Spinal cord (tissue), 10 donors: ENCODE measurements at places on chromosomes 13 and 19. TPM values are rescaled to one million over a fixed set of nuclear protein-coding genes. Genes with fewer than 3 reads are reported as not detected.

The ZNF730 gene
- 5.3 TPM for polyA plus RNA-seq

The NLRP9 gene
- polyA plus RNA-seq: not detected

The PDX1 gene
- polyA plus RNA-seq: not detected

The MZT1 gene
- polyA plus RNA-seq: 42.4 TPM

The ZNF541 gene
- polyA plus RNA-seq: 0.59 TPM

The NOVA2 gene
- polyA plus RNA-seq: 52.4 TPM

The EDDM13 gene
- 3.9 TPM for polyA plus RNA-seq

The EBI3 gene
- 0.89 TPM for polyA plus RNA-seq

The ZNF253 gene
- 22.8 TPM for polyA plus RNA-seq

The CEACAM16 gene
- polyA plus RNA-seq: not detected

The PROZ gene
- 0.39 TPM for polyA plus RNA-seq

The SYNGR4 gene
- polyA plus RNA-seq: 0.76 TPM

The MICU2 gene
- 78.3 TPM for polyA plus RNA-seq

The VSIG10L gene
- polyA plus RNA-seq: 12.7 TPM

The MYPOP gene
- 10.9 TPM for polyA plus RNA-seq

The ANKRD24 gene
- polyA plus RNA-seq: 10.4 TPM

The ALDH16A1 gene
- 18.2 TPM for polyA plus RNA-seq

The SLC46A3 gene
- 7.0 TPM for polyA plus RNA-seq

The KLK3 gene
- polyA plus RNA-seq: not detected

The SYNE4 gene
- polyA plus RNA-seq: 6.8 TPM

The NLRP5 gene
- polyA plus RNA-seq: not detected

The IGFL4 gene
- polyA plus RNA-seq: 12.0 TPM

The IGFL2 gene
- 0.53 TPM for polyA plus RNA-seq

The LENG9 gene
- 2.8 TPM for polyA plus RNA-seq

The SPRYD7 gene
- 25.5 TPM for polyA plus RNA-seq

The HTR2A gene
- 15.9 TPM for polyA plus RNA-seq

The MCEMP1 gene
- polyA plus RNA-seq: 0.41 TPM

The SH2D3A gene
- polyA plus RNA-seq: 1.3 TPM

The RFPL4A gene
- polyA plus RNA-seq: not detected

The LRRC8E gene
- 0.77 TPM for polyA plus RNA-seq

The FAM32A gene
- 142 TPM for polyA plus RNA-seq

The GDF15 gene
- polyA plus RNA-seq: 2.2 TPM

The PCSK4 gene
- polyA plus RNA-seq: 14.4 TPM

The FLT1 gene
- 14.6 TPM for polyA plus RNA-seq

The PLK5 gene
- 5.9 TPM for polyA plus RNA-seq

The MIR17HG gene
- 1.6 TPM for polyA plus RNA-seq

The CD79A gene
- polyA plus RNA-seq: not detected

The TBC1D17 gene
- 78.6 TPM for polyA plus RNA-seq

The KLK11 gene
- not detected for polyA plus RNA-seq

The PPM1N gene
- polyA plus RNA-seq: 1.8 TPM

The LYPD5 gene
- polyA plus RNA-seq: 7.3 TPM

The CXCL17 gene
- 0.18 TPM for polyA plus RNA-seq

The ZFP30 gene
- 27.6 TPM for polyA plus RNA-seq
